CD4-positive, alpha-beta T cell treated with Interleukin-17A for 4 hours (primary cell): ENCODE measurements at places on chromosomes 5 and 9.
A peak's percentile ranks its signal among the peaks of the same experiment; 100 is the strongest.

DNA sequence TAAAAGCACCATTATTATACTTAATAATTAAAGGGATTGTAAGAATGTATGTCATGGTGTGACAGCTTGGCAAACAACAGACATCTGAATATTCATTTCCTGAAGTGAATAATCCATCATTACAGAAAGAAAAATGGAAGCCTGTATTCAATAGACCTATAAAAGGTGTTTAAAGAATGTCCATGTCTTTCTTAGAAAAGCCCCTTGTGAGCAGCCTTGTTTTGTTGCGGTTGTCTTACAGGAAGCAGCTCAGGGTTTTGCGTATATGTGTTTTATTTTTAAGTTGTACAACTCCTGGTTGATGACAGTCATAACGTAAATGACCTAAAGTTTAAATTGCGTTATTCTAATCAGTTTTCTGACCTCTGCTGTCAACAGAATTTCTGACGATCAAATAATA lies 53.8 kb downstream of the CAST start:
- no peak for DNase-seq

- DNase-seq = peak; percentile 23
Measured at GRCh38 chr5:114449860-114450421, 88.1 kb downstream of the KCNN2 start.

DNA sequence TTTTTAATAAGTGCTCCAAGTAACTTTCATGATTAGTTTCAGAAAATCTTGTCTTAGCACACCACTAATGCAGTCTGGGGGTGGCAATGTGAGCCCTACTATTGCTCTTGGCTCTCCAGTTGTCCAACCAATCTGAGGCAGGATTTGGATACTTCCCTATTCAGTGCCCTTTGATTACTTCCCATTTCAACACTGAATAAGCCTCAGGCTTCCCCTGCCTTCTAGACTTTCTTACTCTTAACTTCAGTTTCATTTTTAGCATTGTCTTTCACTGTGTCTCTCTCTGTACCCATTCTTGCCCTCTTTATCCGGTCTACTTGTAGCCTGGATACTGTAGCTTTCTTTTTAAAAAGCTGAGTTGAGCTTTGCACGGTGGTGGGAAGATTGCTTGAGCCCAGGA lies 186.1 kb downstream of the C9orf152 start:
- DNase-seq = no peak

DNA sequence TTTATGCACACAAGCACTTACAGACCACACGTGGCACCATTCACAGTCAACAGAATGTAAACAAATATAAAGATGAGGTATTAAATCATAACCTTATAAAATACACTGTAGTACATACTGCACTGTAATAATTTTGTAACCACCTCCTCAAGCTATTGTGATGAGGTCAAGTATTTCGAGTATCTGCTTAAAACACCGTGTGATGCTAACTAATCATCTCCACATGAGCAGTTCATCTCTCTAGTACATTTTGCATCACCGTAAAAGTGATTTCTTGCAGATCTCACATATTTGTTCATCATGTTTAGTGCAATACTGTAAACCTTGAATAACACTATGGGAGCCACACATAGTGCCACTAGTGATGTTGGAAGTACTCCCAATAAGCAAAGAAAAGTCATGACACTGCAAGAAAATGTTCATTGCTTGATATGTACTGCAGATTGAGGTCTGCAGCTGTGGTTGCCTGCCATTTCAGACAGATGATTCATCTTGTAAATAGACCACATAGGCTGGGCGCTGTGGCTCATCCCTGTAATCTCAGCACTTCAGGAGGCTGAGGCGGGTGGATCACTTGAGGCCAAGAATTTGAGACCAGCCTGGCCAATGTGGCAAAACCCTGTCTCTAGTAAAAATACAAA lies 44.3 kb downstream of the FOXB2 start:
- DNase-seq = no peak

DNA sequence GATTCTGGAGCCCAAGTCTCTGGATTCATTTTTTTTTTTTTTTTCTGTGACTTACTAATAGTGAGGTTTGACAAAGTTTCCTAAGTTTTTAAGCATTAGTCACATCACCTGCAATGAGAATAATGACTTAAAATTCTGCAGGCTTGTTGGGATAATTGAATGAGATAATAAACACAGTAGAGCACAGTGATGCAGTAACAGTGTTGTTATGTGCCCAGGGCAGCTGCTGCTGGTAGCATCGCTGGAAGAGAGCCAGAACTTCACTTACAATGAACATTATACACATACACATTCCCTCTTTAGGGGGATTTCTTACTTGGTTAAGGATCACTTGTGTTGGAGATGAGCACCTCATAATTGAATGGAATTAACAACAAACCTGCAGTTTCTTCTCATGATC lies 78.9 kb downstream of the ALDH7A1 start:
- DNase-seq = no peak

GRCh38 chr5:132526290-132526973 lies 16.9 kb downstream of the IL5 start:
- peak; percentile 38 for DNase-seq

GRCh38 chr5:139650031-139650688 lies 2.0 kb downstream of the CXXC5 start:
- peak; percentile 42 for DNase-seq

GRCh38 chr5:102718819-102719218 lies 36.3 kb upstream of the PAM start:
- no peak for DNase-seq

DNA sequence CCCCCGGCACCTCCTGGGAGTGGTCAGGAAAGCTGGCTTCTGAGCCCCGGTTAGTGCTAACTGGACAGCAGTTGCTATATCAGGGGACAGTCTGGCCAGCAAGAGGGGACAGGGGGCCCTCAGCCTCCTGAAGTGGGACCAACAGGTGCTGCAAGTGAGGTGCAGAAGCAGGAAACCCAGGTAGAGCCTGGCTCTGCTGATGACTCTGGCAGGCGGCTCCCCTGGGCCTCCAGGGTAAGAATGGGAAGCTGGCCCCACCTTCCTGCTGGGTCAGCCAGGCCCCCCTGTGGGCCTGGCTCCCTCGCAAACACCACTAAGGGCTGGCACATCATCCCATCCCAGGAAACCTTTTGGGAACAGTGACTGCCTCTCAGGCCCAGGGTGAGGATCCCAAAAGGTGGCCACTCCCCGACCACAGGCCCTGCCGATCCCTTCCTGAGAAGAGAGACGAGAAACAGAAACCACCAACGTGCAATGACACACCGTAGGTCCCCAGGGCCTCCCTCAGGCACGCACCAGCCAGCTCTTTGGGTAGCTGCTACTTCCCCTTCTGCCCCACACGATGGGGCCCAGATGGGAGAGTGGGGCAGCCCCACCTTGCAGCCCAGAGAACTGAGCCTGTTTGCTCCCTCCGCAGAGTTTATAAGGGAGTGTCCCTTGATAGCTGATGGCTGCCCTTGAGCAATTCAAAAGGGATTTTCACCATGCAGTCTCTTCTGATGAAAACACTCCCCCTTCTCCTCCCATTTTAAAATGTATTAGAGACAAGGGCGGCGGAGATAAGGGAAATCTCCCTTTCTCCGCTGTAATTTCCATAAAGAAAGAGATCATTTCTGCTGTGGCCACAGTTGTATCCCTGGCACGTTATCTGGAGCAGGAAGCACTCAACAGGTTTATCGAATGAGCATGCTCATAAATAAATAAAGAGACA lies 76.8 kb downstream of the STK10 start:
- peak; percentile 82 for DNase-seq

- no peak for DNase-seq
Measured at GRCh38 chr9:81445331-81445921, 243.9 kb downstream of the TLE1 start.

DNA sequence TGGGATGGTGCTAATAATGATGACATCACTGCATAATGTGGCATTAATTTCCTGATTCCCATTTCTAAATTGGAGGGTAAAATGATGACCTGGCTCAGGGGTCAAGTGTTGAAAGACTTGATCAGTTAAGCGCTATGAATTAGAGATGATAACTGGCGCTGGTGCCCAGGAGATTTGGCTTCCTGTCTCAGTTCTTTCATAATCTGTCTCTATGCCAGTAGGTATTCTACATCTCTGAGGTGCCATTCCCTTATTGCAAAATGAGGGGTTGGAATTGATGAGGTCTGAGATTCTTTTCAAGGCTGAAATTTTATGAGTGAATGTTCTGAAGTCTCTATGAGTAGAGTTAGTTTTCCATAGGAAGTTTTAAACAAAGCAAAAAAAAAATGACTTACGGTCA lies 1715.1 kb upstream of the WWC1 start:
- no peak for DNase-seq

- no peak for DNase-seq
Measured at GRCh38 chr5:91048073-91048472, 335.0 kb downstream of the ARRDC3 start.

GRCh38 chr5:110297152-110297670 lies 429.3 kb downstream of the TMEM232 start:
- DNase-seq = no peak

GRCh38 chr5:120544043-120544442 lies 79.9 kb downstream of the PRR16 start:
- no peak for DNase-seq

DNA sequence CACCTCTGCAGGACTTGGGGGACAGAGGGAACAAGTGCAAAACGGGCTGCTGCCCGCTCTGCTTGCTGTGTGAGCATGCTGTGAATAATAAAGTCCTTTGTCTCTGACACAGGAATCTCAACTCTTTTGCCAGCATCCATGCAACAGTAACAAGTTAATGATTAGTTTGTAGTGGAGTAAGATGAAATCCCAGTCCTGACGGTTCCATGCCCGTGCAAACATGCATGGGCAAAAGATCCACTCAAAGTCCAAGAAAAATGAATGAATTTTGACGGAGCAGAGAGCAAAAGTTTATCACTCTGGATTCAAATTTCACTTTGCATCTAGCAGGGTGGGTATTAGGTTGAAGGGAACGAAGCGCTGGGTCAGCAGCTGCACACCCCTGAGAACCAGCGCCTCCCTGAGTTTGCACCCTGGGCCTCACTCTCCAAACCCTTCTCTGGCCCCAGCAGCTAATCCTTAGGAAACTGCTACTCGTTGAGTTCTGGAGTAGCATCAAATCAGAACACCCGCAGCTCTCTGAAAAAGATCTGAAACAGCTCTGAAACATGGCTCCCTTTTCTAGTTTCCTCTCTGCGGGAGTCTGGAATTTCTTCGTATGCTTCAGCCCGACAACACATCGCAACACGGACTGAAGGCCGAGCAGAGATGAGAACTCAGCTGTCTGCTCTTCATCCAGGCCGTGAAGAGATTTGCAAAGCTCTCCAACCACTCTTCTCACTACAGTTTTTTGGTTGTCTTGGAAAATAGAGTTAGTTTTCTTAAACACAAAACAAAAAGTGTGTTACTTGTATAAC lies 45.6 kb upstream of the RUFY1 start:
- DNase-seq = no peak

GRCh38 chr9:126499005-126499910 lies 114.5 kb upstream of the LMX1B start:
- peak; percentile 58 for DNase-seq

GRCh38 chr9:86407022-86407421 lies 52.8 kb upstream of the TUT7 start:
- no peak for DNase-seq

- peak; percentile 10 for DNase-seq
Measured at GRCh38 chr5:55176176-55176818, 3.3 kb upstream of the CDC20B start.
